Tracheal epithelial cell (primary cell): ENCODE measurements at places on chromosomes 3 and 15. TPM values are rescaled to one million over a fixed set of nuclear protein-coding genes. Genes with fewer than 3 reads are reported as not detected.

The PRTG gene
- total RNA-seq: under 0.01 and 0.48 TPM in 2 replicates

The SNRPN gene
- 72.7 and 156 TPM in 2 replicates for total RNA-seq

The RHOA gene
- 376 and 471 TPM in 2 replicates for total RNA-seq

The COL8A1 gene
- total RNA-seq: 3.8 and 41.4 TPM in 2 replicates

The TMEM266 gene
- total RNA-seq: 0.48 and 0.85 TPM in 2 replicates

The TLR9 gene
- total RNA-seq: under 0.01 TPM in 1 of 2 replicates, not detected in the other

The SHQ1 gene
- total RNA-seq: 15.9 and 20.9 TPM in 2 replicates

The IL17RE gene
- total RNA-seq: 2.6 and 2.7 TPM in 2 replicates

The EPHA6 gene
- 0.24 TPM in 1 of 2 replicates, not detected in the other for total RNA-seq

The SLC27A2 gene
- total RNA-seq: 1.4 and 3.0 TPM in 2 replicates

The AGTR1 gene
- not detected in 2 replicates for total RNA-seq
